Epithelial cell of prostate (primary cell): ENCODE measurements at places on chromosomes 11 and 22.

GRCh38 chr22:37485395-37486223 lies 575 bp downstream of the MFNG start:
- DNase-seq, result no peak

- DNase-seq, result no peak
Observed at GRCh38 chr11:67272327-67273259, 6.3 kb downstream of the GRK2 start.

DNA sequence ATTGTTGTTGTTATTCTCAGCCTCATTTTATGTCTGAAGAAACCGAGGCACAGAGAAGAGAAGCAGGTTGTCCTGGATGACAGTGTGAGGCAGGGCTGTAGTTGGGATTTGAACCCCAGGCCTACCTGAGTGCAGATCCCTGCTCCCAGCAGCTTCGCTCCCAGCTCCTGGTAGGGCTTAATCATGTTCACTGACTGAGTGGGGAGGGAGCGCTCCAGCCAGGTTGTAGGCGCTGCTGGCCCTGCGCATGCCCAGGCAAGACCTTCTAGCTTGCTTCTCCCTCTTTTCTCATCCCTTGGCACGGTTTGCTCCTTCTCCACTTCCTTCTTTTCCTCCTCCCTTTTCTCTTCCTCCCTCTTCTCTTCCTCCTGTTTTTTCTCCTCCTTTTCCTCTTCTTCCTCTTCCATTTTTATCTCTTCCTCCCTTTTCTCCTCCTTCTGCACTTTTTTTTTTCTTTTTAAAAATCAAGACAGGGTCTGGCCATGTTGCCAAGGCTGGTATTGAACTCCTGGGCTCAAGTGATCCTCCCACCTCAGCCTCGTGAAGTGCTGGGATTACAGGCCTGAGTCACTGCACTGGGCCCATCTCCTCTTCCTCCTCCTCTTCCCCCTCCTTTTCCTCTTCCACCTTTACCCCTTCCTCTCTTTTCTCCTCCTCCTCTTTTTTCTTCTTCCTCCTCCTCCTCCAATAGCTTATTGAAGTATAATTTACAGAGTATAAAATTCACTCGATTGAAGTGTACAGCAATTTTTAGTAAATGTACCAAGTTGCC lies 109.3 kb downstream of the KIAA1671 start:
- DNase-seq, result no peak

GRCh38 chr11:25981998-25982397 lies 349.9 kb upstream of the ANO3 start:
- DNase-seq, result no peak

DNA sequence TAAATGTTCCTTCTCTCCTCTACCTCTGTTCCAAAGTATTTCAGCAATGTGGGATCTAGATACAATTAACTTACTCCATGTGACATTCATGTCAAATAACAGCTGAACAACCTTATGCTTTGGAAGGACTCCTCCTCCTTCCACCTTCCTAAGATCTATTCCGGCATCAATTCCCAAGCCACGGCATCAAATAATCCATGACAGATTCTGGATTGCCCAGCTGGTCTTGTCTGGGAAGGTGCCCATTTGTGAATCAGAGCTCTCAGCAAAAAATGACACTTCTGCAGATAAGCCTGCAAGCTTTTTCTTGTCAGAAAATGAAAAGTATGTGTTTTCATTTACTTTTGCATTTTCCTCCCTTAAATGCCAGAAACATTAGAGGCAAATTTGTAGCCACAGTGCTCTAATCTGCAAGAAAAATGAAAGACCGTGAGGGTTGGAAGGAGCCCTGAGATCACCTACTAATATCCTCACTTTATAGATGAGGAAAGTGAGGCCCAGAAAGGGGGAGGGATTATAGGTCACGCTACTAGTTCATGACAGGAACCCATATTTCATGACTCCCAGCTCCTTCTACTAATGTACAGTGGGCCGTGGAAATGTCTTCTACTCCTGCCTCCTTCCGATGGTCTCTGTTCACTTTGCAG lies 124.0 kb downstream of the ME3 start:
- DNase-seq, result no peak

- no peak for DNase-seq
Observed at GRCh38 chr11:128905345-128906184, 14.4 kb downstream of the KCNJ5 start.

GRCh38 chr11:72576661-72577060 lies 97.6 kb downstream of the PDE2A start:
- no peak for DNase-seq

- DNase-seq, result no peak
Observed at GRCh38 chr11:45468267-45468856, 182.2 kb upstream of the SYT13 start.

GRCh38 chr11:120097721-120098385 lies 40.1 kb downstream of the TRIM29 start:
- DNase-seq, result no peak

DNA sequence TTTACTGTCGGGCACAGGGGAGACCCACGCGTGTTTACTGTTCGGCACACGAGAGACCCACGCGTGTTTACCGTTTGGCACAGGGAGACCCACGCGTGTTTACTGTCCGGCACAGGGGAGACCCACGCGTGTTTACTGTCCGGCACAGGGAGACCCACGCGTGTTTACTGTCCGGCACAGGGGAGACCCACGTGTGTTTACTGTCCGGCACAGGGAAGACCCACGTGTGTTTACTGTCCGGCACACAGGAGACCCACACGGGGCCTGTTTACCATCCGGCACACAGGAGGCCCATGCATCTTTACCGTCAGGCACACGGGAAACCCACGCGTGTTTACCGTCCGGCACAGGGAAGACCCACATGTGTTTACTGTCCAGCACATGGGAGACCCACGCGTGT lies 525.1 kb downstream of the BRD1 start:
- no peak for DNase-seq

- no peak for DNase-seq
Observed at GRCh38 chr11:113204280-113204679, 110.1 kb upstream of the TTC12 start.

DNA sequence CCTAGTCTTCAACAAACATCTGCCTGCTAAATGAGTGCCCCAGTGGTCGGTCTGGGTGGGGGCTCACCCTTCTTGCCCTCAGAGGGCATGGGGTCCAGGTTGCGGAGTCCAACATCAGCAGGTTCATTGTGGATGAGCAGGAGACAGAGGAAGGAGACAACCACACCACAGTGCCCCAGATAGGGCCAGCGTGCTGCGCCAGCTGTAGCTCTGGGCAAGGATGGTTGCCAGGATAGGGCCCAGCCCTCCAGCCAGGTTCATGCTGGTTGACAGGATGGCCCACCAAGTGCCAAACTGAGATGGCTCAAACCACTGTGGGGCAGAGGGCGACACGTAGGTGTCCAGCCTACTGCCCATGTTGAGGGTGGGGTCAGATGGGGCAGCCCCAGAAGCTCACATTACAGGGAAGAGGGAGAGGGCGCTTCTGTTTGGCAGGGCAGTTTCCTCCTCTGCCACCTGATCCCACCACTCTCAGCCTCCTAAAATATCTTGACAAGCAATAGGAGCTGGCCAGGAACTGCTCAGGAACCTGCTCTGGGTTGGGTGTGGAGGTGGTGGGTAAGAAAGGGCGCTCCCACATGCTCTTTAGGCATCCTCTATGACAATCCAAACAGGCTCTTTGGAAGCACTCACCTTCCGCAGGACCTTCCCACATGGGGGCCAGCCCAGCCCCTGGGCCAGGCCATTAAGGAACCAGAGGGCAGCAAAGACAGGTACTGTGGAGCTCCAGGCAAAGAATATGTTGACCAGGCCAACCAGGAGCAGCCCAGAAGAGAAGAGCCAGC lies 2.9 kb downstream of the SLC37A4 start:
- no peak for DNase-seq

DNA sequence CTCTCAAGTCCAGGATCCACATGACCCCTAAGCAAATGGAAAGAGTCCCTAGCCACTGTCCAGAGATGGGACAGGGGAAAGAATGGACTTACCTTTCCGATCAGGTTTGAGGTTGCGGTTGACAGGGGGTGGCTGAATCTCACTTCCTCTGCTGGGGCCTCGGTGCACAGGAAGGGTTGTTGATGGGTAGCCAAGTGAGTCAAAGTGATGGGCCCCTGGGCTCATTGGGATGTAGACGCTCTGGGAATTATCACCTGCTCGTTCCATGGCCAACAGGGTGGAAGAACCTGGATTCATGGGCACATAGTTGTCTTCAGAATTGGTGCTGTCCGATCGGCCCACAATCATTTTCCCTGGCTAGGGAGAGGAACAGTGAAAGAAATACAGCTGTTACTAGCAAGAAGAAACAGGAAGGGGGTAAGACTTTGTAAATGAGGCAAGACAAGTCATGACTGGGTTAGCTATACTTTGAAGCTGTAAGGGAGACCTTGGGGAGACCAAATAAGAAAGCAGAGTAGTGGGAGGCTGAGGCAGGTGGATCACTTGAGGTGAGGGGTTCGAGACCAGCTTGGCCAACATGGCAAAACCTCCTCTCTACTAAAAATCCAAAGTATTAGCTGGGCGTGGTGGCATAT lies 34.7 kb downstream of the USP35 start:
- no peak for DNase-seq

DNA sequence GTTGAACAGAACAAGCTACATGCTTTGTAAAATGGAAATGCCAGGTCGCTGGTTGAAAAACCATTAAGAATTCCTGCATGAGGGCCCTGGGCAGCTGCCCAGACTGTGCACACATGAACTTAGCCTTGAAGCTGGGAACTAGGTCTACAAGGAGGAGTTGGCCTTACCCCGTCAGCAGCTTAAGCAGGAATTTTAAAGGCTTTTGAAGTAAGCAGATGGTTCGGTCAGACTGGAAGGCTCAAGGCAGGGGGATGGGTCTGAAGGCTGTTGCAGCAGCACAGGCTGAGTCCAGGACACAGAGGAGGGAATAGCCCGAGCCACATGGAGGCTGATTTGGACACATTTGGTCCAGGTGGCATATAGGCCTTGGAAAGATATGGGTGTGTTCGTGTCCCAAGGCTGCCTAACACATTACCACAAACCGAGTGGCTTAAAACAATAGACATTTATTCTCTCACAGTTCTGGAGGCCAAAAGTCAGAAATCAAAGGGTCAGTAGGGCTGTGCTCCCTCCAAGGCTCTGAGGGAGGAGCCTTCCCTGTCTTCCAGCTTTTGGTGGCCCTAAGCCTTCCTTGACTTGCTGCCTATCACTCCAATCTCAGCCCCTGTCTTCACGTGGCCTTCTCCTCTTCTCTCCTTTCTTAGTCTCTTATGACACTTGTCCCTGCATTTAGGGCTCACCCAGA lies 11.6 kb downstream of the LIF start:
- DNase-seq, result no peak

DNA sequence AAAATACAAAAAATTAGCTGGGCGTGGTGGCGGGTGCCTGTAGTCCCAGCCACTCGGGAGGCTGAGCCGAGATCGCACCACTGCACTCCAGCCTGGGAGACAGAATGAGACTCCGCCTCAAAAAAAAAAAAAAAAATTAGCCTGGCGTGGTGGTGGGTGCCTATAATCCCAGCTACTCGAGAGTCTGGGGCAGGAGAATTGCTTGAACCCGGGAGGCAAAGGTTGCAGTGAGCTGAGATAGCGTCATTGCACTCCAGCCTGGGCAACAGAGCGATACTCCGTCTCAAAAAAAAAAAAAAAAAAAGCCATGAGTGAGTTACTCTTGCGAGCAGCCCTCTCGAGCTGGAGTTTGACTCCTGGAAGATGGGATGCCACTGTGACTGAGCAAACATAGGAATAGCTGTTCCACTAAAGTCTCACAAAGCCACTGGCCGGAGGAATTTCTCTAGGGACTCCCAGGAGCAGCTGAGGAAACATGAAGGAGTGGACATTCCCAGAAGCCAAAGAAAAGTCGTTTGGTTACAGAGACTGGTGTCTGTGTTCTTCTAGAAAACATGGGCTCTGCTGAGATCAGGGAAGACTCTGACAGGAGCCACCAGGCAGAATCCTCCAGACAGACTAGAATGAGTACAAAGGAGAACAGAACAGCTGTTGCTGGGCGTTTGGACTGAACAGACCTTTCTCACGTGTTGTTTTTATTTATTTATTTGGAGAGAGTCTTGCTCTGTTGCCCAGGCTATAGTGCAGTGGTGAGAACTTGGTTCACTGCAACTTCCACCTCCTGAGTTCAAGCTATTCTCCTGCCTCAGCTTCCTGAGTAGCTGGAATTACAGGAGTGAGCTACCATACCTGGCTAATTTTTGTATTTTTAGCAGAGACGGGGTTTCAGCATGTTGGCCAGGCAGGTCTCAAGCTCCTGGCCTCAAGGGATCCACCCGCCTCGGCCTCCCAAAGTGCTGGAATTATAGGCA lies 32.4 kb upstream of the MYH9 start:
- DNase-seq, result no peak

DNA sequence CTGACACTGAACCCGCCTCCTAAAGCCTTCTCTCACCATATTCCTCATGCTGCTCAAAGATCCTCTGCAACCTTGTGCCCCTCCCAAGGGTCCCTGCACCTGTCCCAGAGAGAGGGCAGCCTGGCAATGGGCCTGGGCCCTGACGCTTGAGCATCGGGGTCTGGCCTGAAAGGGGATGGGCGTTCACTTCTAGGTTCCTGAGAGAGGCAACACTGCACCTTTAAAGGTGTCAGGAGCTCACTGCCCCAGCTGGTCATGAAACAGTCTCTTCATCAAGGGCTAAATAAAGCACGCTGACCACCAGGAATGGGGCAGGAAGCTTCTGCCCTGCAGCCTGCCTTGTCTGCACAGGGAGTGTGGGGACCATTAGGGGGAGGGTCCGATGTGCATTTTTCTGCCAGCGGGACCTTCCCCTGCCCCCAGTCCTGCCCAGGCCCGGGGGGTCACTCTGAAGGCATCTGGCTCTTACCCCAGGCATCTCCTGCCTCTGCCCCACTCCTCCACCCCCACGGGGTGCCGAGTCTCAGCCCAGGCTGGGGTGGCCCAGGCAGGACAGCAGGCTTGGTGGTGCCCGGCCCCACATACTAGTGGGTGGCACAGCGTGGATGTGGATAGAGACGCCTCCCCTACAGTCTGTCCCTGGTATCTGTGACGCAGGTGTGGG lies 3.5 kb downstream of the C11orf21 start:
- no peak for DNase-seq

DNA sequence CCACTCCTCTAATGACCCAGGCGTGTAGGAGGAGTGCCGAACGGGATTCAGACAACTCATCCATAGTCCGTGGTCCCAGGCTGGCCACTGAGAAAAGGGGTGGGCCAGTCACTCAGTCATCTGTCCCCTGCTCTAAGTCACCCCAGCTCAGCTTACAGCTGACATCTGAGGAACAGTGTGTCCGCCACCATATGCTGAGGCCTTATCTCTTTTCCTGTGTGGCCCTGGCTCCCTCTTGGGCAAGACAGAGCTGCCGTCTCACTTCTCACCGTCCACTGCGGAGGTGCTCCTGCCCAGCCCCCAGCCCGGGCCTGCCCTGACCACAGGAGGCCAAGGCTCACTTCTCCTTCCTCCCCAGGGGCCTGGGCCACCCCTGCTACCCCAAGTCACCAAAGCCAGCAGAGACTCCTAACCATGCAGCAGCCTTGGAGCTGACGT lies 6.8 kb downstream of the CCDC86 start:
- no peak for DNase-seq

- no peak for DNase-seq
Observed at GRCh38 chr11:1360835-1361357, 28.8 kb upstream of the BRSK2 start.

DNA sequence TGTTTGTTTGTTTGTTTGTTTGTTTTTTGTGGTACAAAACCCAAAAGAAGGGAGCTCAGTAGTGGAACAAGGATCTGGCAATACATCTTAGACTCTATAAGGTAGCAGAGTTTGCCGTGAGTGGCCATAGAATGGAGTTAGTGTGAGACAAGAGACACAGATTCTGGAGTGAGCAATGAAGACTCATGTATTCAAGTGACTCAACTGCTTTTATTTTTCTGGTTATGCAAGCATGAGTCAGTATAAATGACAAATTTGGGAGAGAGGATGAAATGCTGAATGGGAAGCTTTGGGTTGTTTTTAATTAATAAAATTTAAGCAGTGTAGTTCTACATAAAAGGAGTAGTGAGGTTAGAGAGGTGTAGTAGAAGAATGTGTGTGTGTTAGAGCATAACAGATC lies 143.6 kb upstream of the ANO5 start:
- no peak for DNase-seq
